Left colon (tissue), 2 donors: ENCODE measurements at places on chromosomes 4 and X. TPM values are rescaled to one million over a fixed set of nuclear protein-coding genes. Genes with fewer than 3 reads are reported as not detected.

GRCh38 chr4:76088719-76089118 lies 14.2 kb downstream of the ART3 start:
- no peak for DNase-seq

DNA sequence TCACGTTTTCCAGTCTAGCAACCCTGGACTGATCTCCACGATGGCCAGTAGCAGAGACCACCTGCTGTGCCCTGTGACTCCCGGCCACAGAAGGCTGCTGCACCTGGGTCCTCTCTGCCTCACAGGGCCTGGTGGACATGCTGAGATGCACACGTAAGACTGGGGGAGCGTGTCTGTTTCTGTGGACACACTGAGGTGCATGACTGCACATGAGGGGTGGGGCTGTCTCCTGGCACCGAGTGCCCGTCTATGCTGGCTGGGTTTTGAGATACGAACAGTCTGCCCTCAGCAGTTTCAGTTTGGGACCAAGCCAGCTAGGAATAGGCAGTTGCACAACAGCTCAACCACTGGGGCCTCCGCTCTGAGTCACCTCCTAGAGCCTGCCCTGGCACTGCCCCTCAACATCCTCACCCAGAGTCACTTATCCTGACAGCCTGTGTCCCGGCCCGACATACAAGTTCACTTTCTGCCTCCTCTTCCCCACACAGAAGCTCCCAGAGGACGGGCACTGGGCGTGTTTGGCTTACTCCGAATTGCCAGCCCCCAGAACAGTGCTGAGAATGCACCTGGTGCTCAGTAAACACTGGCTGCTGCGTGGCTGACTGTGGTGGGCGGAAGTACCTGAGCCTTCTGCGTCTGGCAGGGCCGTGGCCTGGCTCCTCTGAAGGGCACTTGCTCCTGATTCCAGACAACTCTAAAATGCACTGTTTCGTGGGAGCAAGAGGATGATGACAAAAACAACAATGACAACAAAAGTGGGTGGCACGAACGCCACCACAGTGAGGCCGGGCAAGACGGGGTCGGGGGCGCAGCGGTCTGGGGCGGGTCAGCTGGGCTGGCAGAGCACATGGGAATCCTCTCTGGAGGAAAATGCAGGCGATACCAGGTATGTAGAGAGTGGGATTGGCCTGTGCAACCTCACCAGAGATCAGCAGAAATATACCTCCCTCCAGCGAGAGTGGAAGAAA lies 30.9 kb downstream of the RNF212 start:
- DNase-seq: peak; percentile 79

GRCh38 chr4:6501171-6501570 lies 28.8 kb upstream of the PPP2R2C start:
- DNase-seq: no peak

GRCh38 chrX:13215729-13216128 lies 104.1 kb downstream of the ATXN3L start:
- DNase-seq: no peak

DNA sequence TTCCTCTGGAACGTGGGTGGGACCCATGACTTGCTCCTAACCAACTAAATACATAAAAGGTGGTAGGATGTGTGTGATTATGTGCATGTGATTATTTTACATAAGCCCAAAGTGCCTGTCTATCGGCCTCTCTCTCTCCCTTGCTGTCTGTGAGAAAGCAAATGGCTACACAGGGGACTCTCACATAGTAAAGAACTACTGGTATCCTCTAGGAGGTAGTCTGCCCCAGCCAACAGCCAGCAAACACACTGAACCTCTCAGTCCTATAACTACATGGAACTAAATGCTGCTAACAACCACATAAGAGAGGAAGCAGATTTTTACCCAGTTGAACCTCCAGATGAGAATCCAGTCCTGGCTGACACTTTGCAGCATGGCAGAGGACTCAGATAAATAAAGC lies 1249.4 kb downstream of the ADGRL3 start:
- no peak for DNase-seq

GRCh38 chr4:97841512-97841911 lies 301.8 kb downstream of the STPG2 start:
- DNase-seq: no peak

The PF4V1 gene
- not detected for total RNA-seq

The LEF1 gene
- 2.3 TPM for total RNA-seq

The GLRA3 gene
- not detected for total RNA-seq

The GYG2 gene
- 23.4 TPM for total RNA-seq
